ENCODE measurements at places on chromosomes 11 and 22.

DNA sequence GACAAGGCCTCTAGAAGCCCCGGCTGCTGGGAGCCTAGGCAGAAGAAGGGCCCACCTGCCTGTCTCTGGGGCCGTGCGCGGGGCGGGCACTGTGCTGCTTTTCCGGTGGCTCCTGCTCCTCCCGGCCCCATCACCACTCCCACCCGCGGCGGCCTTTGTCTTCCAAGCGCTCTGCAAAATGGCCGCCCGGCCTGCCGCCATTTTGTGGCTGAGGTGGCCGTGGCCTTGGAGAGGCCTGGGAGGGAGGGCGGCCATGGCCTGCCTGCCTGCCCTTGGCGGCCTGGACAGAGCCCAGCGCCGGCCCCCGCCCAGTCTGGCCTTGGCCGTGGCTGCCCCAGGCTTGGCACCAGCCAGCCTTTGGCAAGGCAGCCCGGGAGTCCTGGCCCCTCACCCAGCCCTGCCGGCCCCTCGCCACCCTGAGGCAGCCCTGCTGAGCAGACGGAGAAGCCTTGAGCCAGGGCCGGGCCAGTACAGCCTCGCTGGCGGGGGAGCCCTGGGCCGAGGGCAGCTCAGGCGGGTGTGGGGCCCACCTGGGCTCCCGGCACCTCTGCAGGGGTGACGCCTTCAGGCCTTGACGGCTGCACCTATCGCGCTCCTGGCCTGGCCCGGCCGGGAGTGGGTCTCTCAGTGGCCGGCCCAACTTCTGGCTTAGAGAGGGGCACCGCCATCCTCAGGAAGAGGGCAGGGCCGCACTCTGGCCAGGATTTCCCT lies 46.0 kb upstream of the PPARA start:
- H3K4me3 ChIP-seq = no peak overlapping the region
- H3K27ac ChIP-seq = no peak overlapping the region
- H3K27me3 ChIP-seq = no peaks in the 10 kb centered on the region
- peaks cover 62% of the 10 kb centered on the region for H3K4me1 ChIP-seq

GRCh38 chr22:30178181-30179126 lies 68.1 kb downstream of the LIF start:
- no peaks in the 10 kb centered on the region for H3K4me1 ChIP-seq
- no peak overlapping the region for H3K27ac ChIP-seq
- no peak overlapping the region for H3K4me3 ChIP-seq

- H3K4me1 ChIP-seq = peaks cover 4% of the 10 kb centered on the region
- peaks cover 75% of the 10 kb centered on the region for H3K36me3 ChIP-seq
- DNase-seq = no peak
- no peak overlapping the region for H3K4me3 ChIP-seq
Measured at GRCh38 chr22:40313007-40313406, 33.3 kb upstream of the ADSL start.

GRCh38 chr11:26741036-26741435 lies 19.2 kb upstream of the SLC5A12 start:
- no peaks in the 10 kb centered on the region for H3K4me1 ChIP-seq
- no peaks in the 10 kb centered on the region for H3K36me3 ChIP-seq
- DNase-seq = no peak
- no peak overlapping the region for H3K27ac ChIP-seq
- no peak overlapping the region for H3K4me3 ChIP-seq

GRCh38 chr22:44941207-44941606 lies 68.6 kb downstream of the PHF21B start:
- peaks cover 10% of the 10 kb centered on the region for H3K27me3 ChIP-seq
- H3K4me1 ChIP-seq = no peaks in the 10 kb centered on the region
- DNase-seq = no peak

GRCh38 chr22:33057363-33057995 lies 702 bp downstream of the SYN3 start:
- H3K4me3 ChIP-seq = no peak overlapping the region
- peak; percentile 12 for DNase-seq
- H3K27ac ChIP-seq = no peak overlapping the region
- peaks cover 4% of the 10 kb centered on the region for H3K4me1 ChIP-seq

GRCh38 chr22:24391836-24392217 lies 35.6 kb upstream of the ADORA2A start:
- no peak for DNase-seq
- peaks cover 11% of the 10 kb centered on the region for H3K4me1 ChIP-seq
- H3K27ac ChIP-seq = peak overlapping the region; percentile 39
- peaks cover 16% of the 10 kb centered on the region for H3K36me3 ChIP-seq
- no peak overlapping the region for H3K4me3 ChIP-seq

- H3K27me3 ChIP-seq = peaks cover 2% of the 10 kb centered on the region
- H3K27ac ChIP-seq = no peak overlapping the region
- DNase-seq = peak; percentile 90
- no peaks in the 10 kb centered on the region for H3K4me1 ChIP-seq
- no peak overlapping the region for H3K4me3 ChIP-seq
Measured at GRCh38 chr11:75214411-75214821, 26.2 kb upstream of the TPBGL start.

GRCh38 chr11:16804104-16804947 lies 65.9 kb downstream of the C11orf58 start:
- no peaks in the 10 kb centered on the region for H3K36me3 ChIP-seq
- peak; percentile 92 for DNase-seq
- no peaks in the 10 kb centered on the region for H3K27me3 ChIP-seq
- H3K4me3 ChIP-seq = no peak overlapping the region
- H3K4me1 ChIP-seq = peaks cover 40% of the 10 kb centered on the region
- no peak overlapping the region for H3K27ac ChIP-seq

DNA sequence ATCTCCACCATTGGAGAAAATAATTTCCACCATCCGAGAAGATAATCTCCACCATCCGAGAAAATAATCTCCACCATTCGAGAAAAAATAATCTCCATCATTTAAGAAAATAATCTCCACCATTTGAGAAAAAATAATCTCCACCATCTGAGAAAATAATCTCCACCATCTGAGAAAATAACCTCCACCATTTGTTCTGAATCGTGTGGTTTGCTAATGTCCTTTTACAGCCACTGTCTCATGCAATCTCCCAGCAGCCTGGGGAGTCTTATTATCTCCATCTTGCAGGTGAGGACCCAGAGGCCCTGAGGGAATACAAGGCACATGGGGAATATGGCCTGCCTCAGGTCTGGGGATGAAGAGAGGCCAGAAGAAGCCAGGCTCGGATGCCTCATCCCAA lies 54.1 kb upstream of the TCF20 start:
- H3K27ac ChIP-seq = no peak overlapping the region
- H3K4me1 ChIP-seq = peaks cover 6% of the 10 kb centered on the region
- H3K36me3 ChIP-seq = no peaks in the 10 kb centered on the region
- no peak overlapping the region for H3K4me3 ChIP-seq
- H3K27me3 ChIP-seq = peaks cover 59% of the 10 kb centered on the region

DNA sequence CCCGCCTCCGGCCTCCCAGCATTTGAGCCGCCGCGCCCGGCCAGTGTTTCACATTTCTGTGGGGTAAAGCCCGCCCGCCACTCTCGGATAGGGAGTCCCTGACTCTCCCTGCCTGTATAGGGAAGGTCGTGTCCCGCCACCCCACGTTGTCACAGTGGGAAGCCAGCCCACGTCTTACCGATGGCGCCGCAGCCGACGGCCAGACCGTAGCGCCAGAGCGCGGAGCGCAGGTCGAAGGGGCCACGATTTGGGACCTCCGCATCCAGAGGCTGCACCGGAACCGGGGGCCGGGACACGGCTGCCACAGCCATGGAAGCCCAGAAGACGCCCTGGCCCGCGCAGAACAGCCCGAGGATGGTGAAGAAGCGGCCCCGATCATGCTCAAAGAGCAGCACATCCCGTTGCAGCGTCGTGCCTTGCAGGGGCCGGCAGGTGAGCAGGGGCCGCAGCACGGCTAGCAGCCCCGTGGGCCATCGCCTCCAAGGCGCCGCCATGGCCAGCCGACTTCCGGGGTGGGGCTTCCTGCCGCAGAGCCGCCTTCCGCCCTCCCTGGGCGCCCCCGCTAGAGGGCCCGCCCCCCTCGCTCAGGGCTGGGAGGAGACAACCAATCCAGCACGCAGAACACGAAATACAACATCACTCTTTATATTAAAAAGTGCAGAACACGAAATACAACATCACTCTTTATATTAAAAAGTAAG lies at the start of gene TMEM223:
TSS of gene TMEM223 (minus strand) at position 506 of the 701 bp plus-strand sequence. CDS start at position 494, 12 bp downstream.
- H3K27ac ChIP-seq = peak within 1 kb of the TSS; percentile 80
- H3K4me3 ChIP-seq = peak within 1 kb of the TSS; percentile 95
- H3K27me3 ChIP-seq = no peaks in the 10 kb centered on the region
- peaks cover 56% of the 10 kb centered on the region for H3K36me3 ChIP-seq
- H3K4me1 ChIP-seq = peaks cover 27% of the 10 kb centered on the region
- peak; percentile 95 for DNase-seq

DNA sequence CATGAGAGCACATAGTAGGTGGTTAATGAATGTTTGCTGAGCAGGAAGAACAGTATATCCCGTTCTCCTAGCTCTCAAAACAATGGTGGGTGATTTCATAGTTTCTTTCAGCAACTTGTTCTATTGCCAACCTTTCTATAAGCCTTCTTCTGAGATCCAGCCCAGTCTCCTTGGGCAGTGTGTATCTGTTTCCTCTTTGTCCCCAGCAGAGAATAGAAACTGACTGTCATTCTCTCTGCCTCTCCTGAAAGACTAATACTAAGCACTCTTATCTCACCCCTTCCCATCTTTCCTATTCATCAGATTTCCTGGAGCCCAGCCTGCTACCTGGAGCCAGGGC lies 272.9 kb downstream of the ST3GAL4 start:
- H3K36me3 ChIP-seq = no peaks in the 10 kb centered on the region
- peaks cover 16% of the 10 kb centered on the region for H3K27me3 ChIP-seq
- no peak overlapping the region for H3K4me3 ChIP-seq
- no peak for DNase-seq

DNA sequence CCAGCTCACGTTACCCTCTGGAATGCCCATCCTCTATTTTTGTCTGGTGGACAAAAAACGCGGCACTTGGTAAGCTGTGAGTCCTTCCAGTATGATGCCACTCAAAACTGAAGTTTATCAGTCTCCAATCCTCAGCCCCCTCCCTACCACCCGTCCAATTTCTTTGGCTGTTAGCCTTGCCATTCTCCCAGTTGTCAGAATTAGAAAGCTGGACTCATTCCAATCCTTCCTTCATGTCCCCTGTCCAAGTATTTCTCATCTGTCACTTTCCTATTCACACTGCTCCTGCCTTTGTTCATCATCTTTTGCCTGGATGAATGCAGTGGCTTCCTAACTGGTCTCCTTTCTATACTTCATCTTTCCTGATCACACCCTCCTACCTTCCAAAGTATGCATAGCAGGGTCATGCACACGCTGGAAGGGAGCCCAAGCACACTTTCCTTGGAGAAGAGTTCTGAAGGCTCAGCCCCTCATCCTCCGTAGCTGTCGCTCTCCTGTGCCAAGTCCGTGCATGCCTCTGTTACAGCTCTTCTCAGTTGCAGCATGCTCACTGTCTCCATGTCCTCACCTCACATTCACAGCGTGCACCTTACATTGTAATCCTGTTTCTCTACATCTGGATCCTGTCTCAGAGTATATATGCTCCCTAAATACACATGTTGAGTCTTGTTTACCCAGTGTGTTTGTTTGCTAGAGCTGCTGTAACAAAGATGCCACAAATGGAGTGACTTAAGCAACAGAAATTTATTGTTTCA lies 19.4 kb downstream of the APLP2 start:
- H3K4me3 ChIP-seq = no peak overlapping the region
- DNase-seq = no peak
- no peaks in the 10 kb centered on the region for H3K36me3 ChIP-seq
- H3K27me3 ChIP-seq = no peaks in the 10 kb centered on the region

- H3K27me3 ChIP-seq = no peaks in the 10 kb centered on the region
Measured at GRCh38 chr11:119436711-119437110, 13.7 kb upstream of the THY1 start.

- DNase-seq = peak; percentile 24
- H3K36me3 ChIP-seq = no peaks in the 10 kb centered on the region
- H3K4me1 ChIP-seq = peaks cover 9% of the 10 kb centered on the region
- H3K27ac ChIP-seq = no peak overlapping the region
- peaks cover 59% of the 10 kb centered on the region for H3K27me3 ChIP-seq
- peak overlapping the region; percentile 33 for H3K4me3 ChIP-seq
Measured at GRCh38 chr22:41976070-41976901, 7.0 kb downstream of the SEPTIN3 start.

DNA sequence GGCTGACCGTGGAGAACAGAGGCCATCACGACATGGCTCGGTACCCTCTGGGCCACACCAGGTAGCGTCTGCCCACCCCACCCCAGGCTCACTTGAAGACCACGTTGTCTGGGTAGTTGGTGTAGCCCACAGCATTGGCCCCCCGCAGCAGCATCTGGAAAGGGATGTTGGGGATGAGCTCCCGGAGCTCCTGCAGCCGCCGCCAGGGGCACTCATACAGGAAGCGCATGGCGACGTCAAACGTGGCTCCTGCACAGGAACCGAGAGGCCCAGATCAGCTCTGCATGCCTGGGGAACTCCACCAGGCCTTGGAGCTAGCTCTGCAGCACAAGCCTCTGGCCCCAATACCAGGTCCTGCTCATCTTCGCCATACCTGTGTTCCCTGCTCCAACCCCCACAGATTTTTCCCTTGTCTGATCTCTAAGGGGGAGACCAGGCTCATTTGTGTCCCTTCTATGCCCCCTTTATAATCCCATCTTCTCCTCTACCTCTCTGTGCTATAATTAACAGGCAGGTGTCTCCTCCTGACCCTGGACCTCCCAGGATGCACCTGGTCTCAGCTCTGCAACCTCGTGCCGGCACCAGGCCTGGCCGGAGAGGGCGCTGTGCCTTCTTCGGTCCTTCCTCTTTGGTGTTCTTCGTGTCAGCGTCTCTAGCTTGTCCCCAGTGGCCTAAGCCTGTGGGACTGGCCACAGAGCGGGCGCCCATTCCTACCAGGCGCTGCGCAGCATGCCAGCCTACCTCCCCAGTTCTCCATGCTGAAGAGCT lies 5.0 kb upstream of the LRFN4 start:
- peaks cover 13% of the 10 kb centered on the region for H3K4me1 ChIP-seq
- no peak overlapping the region for H3K27ac ChIP-seq
- H3K27me3 ChIP-seq = no peaks in the 10 kb centered on the region
- H3K36me3 ChIP-seq = peaks cover 27% of the 10 kb centered on the region
- no peak overlapping the region for H3K4me3 ChIP-seq

DNA sequence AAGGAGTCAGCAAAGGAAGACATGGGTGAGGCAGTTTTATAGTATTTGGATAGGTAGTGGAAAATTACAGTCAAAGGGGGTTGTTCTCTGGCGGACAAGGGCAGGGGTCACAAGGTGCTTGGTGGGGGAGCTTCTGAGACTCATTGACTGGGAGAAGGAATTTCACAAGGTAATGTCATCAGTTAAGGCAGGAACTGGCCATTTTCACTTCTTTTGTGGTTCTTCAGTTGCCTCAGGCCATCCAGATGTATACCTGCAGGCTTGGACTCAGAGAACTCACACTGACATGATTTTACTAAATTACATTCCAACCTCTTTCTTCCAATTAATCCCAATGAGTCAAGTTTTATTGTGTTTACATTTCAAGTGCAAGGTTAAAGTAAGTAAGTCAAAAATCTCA lies 240.5 kb upstream of the API5 start:
- H3K27ac ChIP-seq = no peak overlapping the region
- no peaks in the 10 kb centered on the region for H3K4me1 ChIP-seq
- no peaks in the 10 kb centered on the region for H3K36me3 ChIP-seq

DNA sequence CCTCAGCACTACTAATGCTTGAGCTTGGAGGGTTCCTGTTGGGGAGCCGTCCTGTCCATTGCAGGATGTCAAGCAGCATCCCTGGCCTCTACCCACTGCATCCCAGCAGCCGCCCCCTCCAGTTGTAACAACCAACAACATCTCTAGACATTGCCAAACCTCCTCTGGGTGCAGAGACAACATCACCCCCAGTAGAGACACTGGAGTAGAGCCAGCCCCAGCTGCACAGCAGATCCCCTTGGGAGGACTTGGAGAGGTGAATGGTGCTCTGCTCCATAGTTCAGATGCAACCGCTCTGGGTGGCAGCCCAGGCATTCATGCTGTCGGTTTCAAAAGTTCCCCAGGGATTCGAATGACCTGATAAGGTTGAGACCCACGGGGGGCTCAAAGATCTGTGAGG lies 259.0 kb downstream of the MN1 start:
- no peak overlapping the region for H3K4me3 ChIP-seq
- H3K27me3 ChIP-seq = peaks cover 15% of the 10 kb centered on the region
- DNase-seq = no peak
- no peaks in the 10 kb centered on the region for H3K36me3 ChIP-seq
- H3K27ac ChIP-seq = no peak overlapping the region
- H3K4me1 ChIP-seq = peaks cover 33% of the 10 kb centered on the region

Data from muscle of leg (tissue), 16 donors.